ENCODE measurements at places on chromosomes 7 and 10.

DNA sequence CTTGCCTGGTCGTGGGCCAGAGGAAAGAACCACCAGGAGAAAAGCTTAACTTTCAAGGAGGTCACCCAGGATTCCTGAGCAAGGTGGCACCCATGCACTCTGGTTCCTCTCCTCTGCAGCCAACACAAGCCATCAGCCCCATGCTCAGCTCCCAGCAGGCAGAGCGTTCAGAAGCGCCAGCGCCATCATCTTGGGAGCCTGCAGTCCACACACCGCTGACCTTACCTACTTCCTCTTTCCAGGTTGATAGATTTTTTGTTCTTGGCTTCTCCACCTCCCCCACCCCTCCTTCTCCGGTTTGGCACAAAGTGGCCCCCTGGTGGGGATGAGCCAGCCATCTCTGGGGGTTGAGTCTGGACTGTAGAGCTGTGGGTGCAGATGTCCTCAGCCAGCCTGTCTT is 1.7 kb upstream of the WDR86 start:
- DNase-seq = no peak

DNA sequence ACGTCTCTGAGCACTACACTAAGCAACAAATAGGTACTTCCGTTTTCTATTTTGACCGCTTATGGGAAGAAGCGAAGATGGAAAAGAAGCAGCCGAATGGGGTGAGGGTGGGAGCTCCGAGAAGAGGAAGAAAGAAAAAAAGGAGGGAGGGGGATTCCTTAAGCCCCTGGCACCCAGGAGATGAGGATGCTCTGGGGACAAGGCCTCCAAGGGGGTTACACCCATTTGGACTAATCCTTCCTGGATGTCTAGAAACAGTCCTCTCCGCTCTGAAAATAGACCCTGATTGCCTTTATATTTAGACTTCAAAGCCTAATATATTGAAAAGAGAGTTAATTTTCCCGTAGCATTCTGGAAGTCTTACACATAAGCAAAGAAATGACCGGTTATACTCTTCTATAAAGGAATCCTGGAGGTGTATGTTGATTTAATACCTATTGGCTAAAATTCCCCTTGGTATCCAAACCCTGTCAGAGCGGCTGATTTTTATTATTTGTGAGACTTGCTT is 676 bp upstream of the HTR7 start:
- no peak for DNase-seq

DNA sequence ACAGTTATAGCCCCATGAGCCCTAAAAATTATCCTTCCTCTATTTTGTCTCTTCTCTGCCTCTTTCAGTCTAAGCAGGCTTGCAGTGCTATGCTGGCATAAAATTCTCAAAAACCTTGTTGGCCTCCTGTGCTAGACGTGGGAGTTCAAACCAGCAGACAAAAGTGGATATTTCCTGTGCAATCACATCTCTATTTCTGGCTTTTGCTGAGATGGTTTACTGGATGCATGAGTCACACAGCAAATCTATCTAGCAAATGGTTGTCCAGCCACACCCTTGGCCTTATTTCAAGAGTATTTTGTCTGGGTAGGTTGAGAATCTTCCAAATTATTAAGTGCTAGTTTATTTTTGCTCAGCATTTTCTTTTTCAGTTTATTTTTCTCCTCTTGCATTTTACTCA is 370.8 kb downstream of the CDC14C start:
- DNase-seq = no peak

DNA sequence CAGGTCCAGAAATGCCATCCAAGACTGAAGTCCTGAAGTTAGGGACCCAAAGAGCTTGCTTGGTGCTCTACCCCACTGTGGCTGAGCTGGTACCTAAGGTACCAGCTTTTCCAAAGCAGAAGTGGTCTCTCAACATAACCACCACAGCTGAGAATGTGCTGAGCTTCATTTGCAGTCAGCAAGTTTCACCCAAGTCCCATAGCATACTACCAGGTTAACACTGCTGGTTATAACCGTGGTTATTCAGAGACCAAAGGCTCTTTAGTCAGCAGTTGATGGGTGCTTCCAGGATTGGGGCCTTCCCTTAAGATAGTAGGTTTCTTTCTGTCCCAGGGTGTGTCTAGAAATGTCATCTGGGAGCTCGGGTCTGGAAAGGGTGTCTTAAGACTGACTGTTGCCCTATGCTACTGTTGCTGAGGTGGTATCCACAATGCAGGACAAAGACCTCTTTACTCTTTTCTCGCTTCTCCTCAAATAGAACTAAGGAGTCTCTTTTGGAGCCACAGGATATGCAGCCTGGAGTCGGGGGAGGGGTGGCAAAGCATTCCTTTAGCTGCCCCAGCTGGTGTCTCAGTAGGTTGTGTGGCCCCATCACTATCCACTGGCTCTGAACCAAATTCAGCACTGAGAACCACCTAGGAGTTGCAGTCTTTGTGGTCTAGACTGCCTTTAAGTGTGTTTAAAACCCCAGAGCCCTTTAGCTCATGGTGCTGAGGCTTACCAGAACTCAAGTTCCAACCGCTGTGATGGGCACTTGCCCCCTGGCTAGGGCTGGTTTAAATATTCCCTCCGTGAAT is 354.9 kb upstream of the SEMA3C start:
- no peak for DNase-seq

GRCh38 chr10:104327745-104328645 is 10.3 kb downstream of the ITPRIP start:
- DNase-seq = peak; percentile 59

DNA sequence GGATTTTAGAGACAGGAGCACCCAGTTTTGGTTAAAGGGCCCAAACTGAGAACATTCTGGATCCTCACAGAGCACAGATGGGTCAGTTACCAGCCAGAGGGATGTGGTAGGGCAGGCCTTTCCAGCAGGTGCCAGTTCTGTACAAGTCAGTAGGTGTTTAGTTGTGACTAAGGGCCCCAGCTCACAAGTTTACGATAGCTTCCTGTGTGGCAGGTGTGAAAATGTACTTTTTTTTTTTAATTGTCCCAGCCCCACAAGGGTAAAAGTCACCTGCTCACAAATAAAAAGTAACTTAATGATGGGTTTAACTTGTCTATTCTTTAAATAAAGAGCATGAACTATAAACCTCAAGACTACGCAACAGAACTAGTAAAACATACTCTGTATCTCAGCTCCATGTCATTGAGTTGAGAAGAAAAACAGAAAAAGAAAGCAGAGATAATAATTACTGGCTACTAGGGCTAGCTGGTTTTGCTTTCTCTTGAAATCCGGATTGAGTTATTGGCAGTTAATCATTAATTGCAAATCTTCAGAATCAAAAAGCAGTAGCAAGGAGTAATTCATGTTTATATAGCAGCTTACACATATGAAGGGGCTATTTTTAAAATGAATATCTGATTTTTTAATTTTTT is 15.4 kb downstream of the NFE2L3 start:
- DNase-seq = no peak

GRCh38 chr7:155470686-155471638 is 13.0 kb downstream of the EN2 start:
- DNase-seq = no peak

GRCh38 chr10:30434273-30435072 is 489 bp downstream of the MAP3K8 start:
- DNase-seq = peak; percentile 79

GRCh38 chr10:102118867-102119266 is 1.3 kb downstream of the LDB1 start:
- no peak for DNase-seq

GRCh38 chr10:10804061-10804460 is 213.6 kb upstream of the CELF2 start:
- DNase-seq = no peak

GRCh38 chr10:64648915-64649314 is 1127.7 kb downstream of the REEP3 start:
- peak; percentile 3 for DNase-seq

GRCh38 chr10:21496343-21497176 is 28.9 kb downstream of the SKIDA1 start:
- peak; percentile 31 for DNase-seq

- no peak for DNase-seq
Measured at GRCh38 chr7:25879799-25880198, 272.2 kb upstream of the NFE2L3 start.

DNA sequence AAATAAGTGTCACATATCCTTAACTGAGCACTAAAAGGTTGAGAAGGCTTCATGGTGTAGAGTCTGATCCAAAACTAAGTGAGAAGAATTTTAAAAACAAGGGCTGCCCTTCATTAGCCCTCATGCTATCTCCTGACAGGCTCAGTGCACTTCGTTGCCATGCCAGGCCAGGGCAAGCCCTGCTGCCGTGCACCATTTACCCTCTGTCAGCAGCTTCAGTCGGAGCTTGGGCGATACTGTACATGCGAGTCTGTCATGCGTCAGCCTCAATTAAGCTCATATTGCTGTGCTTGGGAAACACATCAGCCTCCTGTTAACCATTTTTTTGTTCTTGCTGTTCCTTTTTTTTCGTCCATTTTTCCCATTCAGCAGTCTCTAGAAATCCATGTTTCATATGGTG is 166.6 kb downstream of the VTI1A start:
- DNase-seq = no peak

- no peak for DNase-seq
Measured at GRCh38 chr7:104643587-104644217, 315.3 kb downstream of the LHFPL3 start.

DNA sequence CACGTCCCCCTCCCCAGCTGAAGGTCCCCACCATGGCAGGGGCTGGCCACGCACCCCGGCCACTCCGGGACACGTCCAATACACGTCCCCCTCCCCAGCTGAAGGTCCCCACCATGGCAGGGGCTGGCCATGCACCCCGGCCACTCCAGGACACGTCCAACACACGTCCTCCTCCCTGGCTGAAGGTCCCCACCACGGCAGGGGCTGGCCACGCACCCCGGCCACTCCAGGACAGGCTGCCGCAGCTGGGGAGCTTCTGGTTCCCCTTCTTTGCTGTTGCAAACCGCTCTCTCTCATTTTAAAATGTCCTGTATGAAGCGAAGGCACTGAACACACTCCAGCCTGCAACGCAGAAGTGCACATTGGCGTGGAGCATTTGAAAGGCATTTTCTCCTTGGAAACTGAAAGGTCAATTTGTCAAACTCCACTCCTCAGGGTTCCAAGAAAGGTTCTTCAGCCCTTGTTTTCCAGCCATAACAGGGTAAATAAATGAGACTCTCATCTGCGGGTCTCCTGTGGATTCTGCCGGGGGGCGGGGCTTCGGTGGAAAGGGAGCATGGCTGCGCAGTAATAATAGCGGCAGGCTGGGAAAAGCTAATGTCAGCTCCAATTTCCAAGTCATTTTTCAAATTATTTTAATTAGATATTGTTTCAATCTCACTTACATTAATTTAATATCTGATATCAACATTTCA is 580.3 kb downstream of the DNAJB6 start:
- no peak for DNase-seq

DNA sequence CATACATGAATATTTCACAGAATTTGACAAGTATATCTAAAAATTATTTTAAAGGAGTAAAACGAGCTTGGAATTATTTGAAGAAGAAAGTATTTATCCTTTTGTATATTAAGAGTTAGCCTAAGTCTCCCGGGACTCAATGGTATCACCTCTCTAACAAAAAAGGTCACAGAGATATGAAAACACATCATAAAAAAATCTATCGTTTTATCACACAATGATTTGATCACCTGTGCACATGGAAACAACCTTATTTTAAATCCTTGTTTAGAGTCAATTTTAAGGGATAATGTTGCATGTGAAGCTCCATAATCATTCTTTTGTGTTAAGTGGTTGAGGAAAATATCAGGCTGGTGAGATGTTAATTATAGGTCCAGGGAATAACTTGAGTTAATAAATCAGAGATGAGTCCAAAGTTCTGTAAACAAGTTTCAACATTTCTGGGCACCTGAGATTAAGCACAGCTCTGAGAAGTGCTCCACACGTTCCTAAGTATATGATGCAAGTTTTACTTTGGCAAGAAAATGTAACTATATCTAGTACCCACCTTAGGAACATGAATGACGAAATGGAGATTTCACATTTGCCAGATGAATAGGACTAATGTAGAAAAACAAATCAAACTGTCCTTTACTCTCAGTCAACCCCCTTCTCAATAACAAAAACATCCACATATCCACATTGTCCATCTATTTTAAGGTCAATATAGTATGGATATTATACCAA is 148.5 kb upstream of the AKR1E2 start:
- DNase-seq = no peak

DNA sequence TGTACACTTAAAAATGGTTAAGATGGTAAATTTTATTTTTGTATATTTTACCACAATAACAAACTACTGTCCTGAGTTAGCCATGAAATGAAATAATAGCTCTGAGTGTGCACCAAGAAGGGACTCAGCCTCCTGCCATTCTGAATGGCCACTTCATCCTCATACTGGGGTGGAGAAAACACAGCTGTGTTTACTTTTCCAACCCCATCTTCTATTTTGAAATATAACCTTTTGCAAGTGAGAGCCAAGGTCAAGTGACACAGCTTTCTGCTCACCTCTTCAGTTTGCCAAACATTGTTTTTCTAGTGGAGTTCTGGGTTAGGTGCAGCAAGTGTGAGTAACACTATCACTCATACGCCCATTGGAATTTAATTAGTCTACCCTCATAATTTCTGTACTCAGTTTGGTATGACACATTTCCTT is 107.4 kb upstream of the GLCCI1 start:
- DNase-seq = peak; percentile 66

DNA sequence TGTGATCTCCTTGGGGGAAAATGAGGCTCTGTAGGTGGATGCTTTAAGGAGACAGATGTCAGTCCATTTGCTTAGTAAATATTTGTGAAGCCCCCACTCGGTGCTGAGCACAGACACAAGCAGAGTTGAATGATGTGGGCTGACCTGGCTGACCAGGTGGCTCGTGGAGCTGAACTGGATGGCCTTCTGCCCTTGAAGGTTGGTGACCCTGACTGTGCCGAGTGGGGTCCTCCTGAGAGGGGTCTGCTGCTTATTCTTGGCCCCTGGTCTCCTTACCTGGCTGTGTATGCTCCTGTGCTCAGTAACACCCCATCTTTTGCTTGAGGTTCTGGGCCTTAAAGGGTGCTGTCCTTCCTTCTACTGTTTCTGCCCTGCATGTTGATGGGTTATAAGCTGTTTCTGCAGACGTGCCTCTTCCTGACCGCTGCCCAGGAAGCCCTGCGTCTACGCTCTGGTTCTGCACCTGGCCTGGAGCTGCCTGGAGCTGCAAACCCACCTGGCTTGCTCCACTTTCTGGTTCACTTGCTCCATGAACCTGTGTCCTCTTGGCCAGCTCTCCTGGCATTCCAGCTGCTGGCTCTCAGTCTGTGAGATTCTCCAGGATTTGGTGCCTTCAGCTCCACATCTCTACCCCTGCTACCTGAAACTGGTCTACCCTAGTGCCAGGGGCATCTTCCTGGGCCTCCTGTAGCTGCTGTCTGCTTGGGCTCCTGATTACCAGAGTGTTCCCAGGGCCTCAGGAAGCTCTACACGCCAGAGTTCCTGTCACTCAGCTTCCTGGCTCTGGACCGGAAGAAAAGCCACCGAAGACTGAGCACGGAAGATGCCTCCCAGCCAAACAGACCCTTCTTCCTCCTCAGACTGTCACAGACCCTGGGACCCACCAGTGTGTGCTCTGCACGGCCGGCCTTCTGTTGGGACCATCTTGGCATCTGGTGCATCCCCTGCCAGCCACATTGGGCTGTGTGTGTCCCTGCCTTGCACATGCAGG is 76.5 kb downstream of the ADCY1 start:
- DNase-seq = no peak

GRCh38 chr7:157679607-157680006 is 342.8 kb downstream of the DNAJB6 start:
- no peak for DNase-seq
